Cardiac ventricle fibroblast (primary cell): ENCODE measurements at places on chromosomes 5 and 9. TPM values are rescaled to one million over a fixed set of nuclear protein-coding genes. Genes with fewer than 3 reads are reported as not detected.

The SPTAN1 gene
- total RNA-seq: 105 and 111 TPM in 2 replicates

The ZNF300 gene
- 2.6 and 3.8 TPM in 2 replicates for total RNA-seq

The FREM1 gene
- total RNA-seq: 0.15 and 0.19 TPM in 2 replicates

The RNF180 gene
- 1.9 and 3.0 TPM in 2 replicates for total RNA-seq

The CCNO gene
- 0.10 and 0.25 TPM in 2 replicates for total RNA-seq

The MINAR2 gene
- not detected in 2 replicates for total RNA-seq

The ARL14EPL gene
- not detected in 2 replicates for total RNA-seq

The PLPP7 gene
- 16.5 and 22.2 TPM in 2 replicates for total RNA-seq

The FAM221B gene
- not detected in 2 replicates for total RNA-seq

The CDX1 gene
- total RNA-seq: not detected in 2 replicates

The ARID3C gene
- total RNA-seq: 0.12 and 0.34 TPM in 2 replicates

The LEAP2 gene
- 0.10 and 0.37 TPM in 2 replicates for total RNA-seq

The DMRT2 gene
- not detected in 2 replicates for total RNA-seq

The PCDHB6 gene
- total RNA-seq: 0.06 and 0.39 TPM in 2 replicates

The JAKMIP2 gene
- total RNA-seq: 0.05 and 0.25 TPM in 2 replicates

The DHX29 gene
- 23.1 and 26.9 TPM in 2 replicates for total RNA-seq

The C5orf58 gene
- total RNA-seq: not detected in 2 replicates

The FLT4 gene
- 2.0 and 2.8 TPM in 2 replicates for total RNA-seq

The PCDHA9 gene
- total RNA-seq: 0.05 TPM in 1 of 2 replicates, not detected in the other

The NTNG2 gene
- 1.6 and 2.1 TPM in 2 replicates for total RNA-seq

The SLC4A9 gene
- not detected in 2 replicates for total RNA-seq

The SLC6A7 gene
- total RNA-seq: not detected in 2 replicates

The MRPS30 gene
- 51.1 and 55.8 TPM in 2 replicates for total RNA-seq

The EGFLAM gene
- total RNA-seq: 1.6 and 4.8 TPM in 2 replicates

The GPR21 gene
- total RNA-seq: 0.19 and 0.29 TPM in 2 replicates
